GM06990 (cell line): ENCODE measurements at places on chromosomes 2 and 18.

GRCh38 chr2:8533923-8534322 is 147.9 kb upstream of the ID2 start:
- DNase-seq = no peak

- no peak for DNase-seq
Observed at GRCh38 chr2:52859065-52859464, 908.5 kb upstream of the CHAC2 start.

GRCh38 chr2:202002381-202002780 is 31.3 kb upstream of the FZD7 start:
- DNase-seq = no peak

DNA sequence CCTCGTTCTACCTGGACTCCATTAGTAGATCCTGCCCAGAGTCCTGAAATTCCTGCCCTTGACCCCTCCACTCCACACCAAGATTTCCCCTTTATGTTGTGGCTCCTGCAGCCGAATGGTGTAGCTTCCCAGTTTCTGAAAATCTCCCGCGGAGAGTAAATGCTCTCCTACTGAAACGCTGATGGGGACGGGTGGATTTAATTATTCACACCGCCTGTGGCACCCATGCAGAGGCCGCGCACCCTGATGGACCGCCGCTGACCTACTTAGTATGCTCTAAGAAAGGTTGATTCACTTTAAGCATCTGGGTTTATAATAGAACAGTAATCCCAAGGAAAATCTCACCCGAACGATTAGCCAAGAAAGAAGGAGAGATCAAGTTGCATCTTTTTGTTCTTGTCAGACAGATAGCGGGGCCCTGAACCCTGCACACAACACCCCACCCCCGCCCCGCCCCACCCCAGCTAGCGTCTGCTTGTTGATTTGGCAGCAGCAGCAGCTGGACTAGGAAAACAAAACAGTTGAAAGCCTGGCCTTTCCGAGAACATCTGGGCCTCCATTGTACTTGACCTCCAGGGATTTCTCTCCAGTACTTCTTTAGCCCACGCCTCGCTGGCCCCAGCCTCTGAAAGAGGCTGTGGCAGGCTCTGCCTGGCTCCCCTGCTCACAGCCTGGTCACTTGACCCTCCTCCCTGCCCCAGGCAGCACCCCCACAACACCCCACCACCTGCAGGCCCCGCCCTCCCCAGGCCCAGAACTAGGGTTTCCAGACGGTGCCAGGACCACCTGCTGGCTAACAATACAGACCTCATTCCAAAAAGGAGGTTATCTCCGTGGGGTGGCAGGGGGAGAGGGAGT is 53.6 kb downstream of the DPYSL5 start:
- no peak for DNase-seq

GRCh38 chr18:44871771-44872170 is 191.1 kb downstream of the SETBP1 start:
- DNase-seq = no peak

GRCh38 chr2:9805435-9806297 is 37.6 kb upstream of the TAF1B start:
- no peak for DNase-seq
